A172 (cell line): ENCODE measurements at places on chromosomes 3 and 15.

GRCh38 chr15:40493089-40493840, 22.5 kb downstream of the CHST14 start:
- peak; percentile 29 for DNase-seq

GRCh38 chr3:183513046-183513706, 42.3 kb downstream of the KLHL6 start:
- no peak for DNase-seq

DNA sequence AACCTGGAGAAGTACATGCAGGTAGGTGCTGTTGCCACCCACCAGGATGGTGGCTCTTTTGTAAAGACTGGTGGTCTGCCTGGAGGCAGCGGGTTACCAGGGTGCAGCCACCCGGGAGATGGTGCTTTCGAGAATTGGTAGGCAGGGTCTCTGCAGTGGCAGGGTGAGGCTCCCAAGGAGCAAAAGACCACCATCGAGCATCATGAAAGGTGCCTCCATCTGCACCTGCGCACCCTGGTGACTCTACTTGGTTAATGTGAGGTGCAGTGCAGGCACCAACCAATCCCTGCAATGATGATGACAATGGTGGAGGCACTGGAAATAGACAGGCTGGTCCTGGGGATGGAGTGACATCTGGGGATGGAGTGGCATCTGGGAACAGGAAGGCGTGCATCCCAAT, 236.7 kb downstream of the ADAMTS17 start:
- DNase-seq, result no peak

GRCh38 chr3:150345021-150345538, 63.0 kb upstream of the TSC22D2 start:
- peak; percentile 99 for DNase-seq

DNA sequence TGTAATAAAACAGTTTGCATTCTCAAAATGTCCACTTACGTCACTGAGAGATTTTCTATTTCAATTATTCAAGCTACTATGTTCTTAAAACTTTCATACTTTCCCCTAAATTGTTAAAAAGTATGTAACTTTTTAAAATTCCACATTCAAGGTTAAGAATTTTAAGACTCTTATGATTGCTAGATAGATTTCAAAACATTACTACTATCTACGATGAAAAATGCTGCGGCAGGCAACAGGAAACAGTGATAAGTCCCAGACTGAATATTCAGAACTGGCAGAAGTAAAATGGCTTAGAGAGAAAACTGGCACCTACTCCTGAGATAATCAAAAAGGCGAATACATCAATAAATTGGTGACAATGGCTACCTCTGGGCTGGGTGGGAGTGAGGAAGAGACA, 16.2 kb downstream of the ATP13A3 start:
- DNase-seq, result no peak

GRCh38 chr15:22930782-22931484, 49.2 kb downstream of the CYFIP1 start:
- peak; percentile 17 for DNase-seq

- no peak for DNase-seq
These were observed 75.7 kb downstream of the SMAD6 start for GRCh38 chr15:66777596-66778313.

- DNase-seq, result no peak
These were observed 10.2 kb downstream of the TRA2B start for GRCh38 chr3:185927501-185928200.

DNA sequence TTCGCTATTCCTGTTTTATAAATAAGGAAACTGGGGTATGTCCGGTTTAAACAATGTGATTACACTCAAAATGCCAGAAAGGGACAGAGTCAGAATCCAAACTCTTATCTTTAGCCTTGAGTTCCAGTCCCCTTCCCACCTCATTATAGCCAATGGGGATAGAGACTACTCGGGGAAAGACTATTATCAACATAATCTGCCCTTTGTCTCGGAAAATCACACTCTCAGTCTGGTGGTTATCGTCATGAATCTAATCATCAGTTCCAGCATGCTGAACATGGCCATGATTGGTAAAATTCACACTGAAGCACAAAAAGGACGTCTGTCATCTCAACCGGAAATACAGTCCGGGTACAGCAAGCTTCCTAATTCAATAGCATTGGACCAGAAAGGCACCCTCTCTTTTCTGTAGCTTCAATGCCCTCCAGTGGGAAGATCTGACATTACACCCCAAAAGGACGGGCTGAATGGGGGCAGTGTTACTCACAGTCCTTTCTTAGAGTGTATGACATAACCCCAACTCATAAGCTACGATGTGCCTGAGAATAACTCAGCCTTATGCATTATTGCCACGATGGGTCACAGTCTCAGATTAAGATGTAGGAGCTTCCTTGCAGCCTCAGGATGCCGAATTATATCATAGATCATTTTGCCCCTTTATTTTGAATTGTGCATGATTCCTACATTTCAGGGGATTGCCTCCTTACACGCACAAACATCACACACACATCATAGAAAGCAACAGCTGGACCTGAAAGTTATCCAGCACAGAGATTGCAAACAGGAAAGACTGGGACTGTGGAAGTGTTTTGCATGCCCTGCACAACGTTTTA, 390.4 kb upstream of the LMCD1 start:
- peak; percentile 68 for DNase-seq

DNA sequence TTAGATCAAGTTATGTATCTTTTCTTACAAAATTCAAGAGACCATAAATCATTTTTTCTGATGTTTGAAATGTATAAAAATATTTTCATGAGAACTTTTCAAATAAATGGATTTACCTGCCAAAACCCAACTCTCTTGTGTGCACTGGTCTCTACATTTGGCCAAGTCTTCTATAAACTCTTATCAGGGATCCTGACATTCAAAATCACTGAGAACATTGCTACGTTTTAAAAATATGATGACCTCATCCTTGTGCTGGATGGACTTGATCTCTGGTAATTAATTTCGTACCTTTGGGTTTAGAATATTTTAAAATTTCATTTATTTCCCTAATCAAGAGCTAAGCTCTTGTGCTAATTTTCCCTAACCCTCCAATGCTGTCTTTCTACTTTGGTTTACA, 127.4 kb downstream of the ATP8B4 start:
- no peak for DNase-seq

DNA sequence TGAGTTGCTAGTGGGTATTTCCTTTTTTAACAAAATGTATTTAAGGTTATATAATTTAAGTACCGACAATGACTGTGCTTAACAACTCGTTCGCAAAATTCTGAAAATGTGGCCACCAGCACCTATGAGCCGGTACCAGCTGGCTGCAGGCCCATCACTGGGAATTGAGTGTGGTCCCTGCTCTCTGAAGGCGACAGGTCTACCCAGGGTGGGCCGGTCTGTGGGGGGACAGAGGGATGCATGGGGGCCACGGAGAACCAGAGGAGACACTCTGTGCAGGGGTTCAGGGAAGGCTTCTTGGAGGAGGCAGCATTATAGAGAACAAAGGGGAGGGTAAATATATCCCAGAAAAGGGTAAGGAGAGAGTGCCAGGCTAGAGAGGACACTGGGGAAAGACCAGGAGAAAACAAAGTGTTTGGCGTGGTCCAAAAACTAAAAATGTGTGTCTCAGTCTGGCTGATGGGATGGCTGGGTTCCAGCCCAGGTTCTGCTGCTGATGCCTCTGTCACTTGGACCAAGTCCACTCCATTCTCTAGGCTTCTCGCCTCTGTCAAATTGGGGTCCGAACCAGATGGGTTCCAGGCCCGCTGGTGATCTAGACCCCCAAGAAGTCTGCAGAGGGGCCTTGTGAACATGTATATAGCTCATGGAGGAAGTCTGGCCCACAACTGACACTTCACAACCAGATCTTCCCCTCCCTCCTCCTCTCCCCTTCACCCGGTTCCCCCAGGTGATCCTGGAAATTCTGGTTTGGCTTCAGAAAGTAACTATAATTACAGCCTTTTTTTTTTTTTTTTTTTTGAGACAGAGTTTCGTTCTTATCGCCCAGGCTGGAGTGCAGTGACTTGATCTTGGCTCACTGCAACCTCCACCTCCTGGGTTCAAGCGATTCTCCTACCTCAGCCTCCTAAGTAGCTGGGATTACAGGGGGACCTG, 10.7 kb upstream of the CYP11A1 start:
- DNase-seq, result no peak

DNA sequence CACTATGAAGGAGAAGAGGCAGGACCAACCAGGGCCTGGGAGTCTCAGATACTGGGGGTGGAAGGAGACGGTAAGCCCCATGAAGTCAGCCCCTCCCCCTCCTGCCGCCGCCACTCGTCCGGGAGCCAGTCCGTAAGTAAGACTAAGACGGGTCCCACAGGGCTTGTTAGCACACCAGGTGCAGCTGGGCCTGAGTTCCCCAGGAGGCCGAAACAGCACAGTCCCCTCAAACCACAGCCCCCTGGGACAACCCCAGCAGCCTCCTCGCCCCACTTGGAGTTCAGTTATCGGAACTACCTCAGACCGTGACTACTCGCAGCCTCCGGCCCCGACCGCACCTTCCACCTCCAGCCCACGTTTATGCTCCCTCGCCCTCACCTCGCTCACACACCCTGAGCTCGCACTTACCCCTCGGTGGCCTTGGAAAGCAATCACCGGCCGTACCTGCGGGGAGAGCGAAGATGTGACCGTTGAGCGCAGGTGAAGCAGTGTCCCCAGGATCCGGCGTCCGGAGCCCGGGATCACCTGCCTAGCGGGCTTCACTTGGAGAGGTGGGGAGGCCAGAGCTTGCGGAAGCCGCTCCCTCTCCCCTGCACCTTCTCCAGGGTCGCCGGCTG, 557 bp downstream of the ELL3 start:
- no peak for DNase-seq

GRCh38 chr3:61158667-61159066, 92.6 kb downstream of the FHIT start:
- DNase-seq, result no peak

DNA sequence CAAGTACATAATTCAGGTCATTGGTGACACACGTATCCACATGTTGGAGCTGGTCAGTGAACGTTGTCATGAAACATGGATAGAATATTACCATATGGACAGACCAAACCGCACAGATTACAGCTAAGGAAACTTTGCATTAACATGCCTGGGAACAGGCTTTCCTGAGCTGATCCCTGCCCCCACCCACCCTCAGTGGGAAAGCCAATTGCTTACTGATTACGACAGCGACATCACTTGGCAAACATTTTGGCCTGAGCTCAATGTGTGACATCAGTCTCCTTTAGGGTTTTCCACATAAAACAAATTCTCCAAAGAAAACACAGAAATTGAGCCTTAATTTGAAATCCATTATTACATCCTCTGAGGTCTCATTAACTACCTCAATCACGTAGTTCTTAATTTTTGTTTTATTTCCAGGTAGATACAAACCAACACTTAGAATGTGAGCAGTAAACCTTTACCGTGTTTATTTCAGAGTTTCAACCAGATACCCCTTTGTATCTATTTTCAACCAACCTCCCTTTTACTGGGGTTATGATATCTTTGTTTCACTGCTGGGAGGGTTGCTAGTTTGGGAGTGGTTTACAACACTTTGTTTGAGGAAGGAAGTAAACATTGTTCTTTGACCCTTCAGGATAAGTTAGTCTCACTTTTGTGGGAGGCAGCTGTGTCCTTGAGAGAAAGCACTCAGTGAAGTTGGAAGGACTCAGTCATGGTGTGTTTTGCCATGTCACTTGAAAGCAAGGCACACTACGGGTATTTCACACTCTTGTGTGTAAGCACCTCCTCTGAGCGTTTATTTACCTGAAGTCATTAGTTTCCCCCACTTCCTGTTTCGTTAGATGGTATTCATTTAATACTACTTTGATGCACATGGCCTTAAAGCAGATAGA, 103.1 kb downstream of the CMSS1 start:
- DNase-seq, result peak; percentile 52

- DNase-seq, result no peak
These were observed 20.2 kb upstream of the DAPK2 start for GRCh38 chr15:64066451-64066850.

- DNase-seq, result no peak
These were observed 36.3 kb downstream of the SRGAP3 start for GRCh38 chr3:9213019-9213634.

DNA sequence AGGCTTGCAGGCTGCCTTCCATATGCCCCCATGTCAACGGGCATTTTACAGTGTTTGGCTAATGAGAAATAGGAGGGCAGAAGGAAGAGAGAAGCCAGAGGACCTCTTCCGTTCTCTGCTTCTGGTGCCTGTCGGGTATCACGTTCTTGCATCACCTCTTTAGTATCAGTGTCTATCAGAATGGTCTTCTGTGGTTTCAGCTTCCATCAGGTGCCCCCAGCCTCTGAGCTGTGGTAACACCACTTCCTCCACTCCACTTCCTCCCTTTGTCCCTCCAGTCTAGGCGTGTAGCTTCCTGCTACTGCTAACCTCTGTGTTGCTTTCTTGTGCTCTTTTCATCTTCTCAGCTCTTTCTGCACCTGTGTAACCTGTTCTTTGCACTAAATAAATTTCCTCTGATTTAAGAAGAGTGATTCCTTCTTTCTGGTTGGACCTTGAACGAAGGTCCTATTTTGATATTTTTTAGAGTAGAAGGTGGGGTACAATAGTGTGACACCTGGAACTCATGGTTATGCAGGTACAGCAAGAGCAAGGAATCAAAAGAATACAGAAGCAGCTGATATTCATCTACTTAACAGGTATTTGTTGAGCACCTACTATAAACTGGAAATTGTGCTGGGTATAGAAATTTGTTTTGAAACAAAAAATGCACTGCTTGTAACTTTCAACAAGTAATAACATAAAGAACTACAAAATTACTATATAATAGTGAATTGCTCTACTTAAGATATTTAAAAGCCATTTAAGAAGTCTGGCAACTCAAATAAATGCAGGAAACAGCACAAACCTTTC, 27.4 kb upstream of the FOXB1 start:
- no peak for DNase-seq

GRCh38 chr15:63880744-63881143, 47.0 kb upstream of the HERC1 start:
- DNase-seq, result no peak

GRCh38 chr3:69720824-69721223, 18.4 kb upstream of the MITF start:
- DNase-seq, result no peak

GRCh38 chr15:48925714-48926223, 38.0 kb downstream of the SHC4 start:
- peak; percentile 96 for DNase-seq

DNA sequence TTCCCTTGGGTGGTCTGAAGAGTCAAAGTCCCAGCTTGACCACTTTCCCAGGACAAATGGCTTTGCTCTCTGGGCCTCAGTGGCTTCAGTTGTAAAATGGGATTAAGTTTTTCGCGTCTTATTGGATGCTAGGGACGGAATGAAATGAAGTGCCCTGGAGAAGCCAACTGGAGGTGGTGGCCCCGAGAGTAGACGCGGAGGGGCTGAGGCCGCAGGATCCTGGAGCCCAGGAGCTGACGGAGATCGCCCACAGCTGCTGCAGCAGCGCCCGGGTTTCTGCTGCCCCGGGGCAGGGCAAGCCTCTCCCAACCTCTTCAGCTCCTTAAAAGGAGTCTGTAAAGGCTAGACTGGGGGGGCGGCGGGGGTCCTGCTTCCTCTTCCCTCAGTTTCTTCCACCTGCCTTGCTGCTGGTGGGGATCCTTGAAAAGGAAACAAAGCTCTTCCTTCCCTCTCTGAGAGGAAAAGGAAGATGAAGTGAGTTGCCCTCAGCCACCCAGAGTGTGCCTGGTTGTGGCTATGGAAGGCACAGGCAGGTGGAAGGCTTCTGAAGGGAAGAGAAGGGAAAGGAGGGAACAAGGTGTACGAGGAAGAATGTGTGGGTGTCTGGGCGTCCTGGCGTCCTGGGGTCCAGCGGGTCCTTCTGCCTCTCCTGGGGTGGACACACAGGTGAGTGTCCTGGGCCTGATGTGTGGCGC, 967 bp upstream of the BNC1 start:
- DNase-seq, result no peak

- peak; percentile 2 for DNase-seq
These were observed 1.2 kb upstream of the PLIN1 start for GRCh38 chr15:89680282-89680873.

GRCh38 chr3:88810455-88810854, 297.0 kb upstream of the EPHA3 start:
- no peak for DNase-seq

- peak; percentile 47 for DNase-seq
These were observed 27.7 kb downstream of the TRAK1 start for GRCh38 chr3:42118762-42119361.
